Astrocyte of the spinal cord (primary cell): ENCODE measurements at places on chromosomes 7 and 10.

DNA sequence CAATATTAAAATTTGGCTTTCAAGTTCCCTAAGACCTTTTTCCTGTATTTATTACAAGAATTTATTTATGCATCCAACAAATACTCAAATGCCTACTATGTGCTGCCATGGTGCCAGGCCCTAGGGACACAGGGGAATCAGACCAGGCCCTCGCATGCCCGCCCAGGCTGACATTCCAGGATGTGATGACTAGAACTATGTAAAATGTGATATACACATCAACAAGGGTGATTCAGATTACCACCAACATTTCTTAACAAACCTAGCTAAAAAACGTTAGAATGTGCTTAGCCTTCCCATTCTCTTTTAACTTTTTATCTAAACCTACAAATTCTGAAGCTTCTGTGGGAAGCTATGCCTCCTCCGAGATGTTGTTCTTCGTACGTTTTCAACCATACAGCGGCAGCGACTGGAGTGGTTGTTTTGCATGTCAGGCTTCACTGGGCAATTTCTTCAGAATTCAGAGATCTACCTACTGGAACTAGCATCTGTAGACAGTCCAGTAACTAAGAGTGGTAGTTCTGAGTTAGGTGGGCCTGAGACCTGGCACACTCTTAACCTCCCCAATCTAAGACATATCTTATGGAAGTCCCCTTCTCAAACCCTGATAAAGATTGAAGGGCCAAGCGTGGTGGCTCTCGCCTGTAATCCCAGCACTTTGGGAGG, 22.1 kb downstream of the GNA12 start:
- DNase-seq, result peak; percentile 81

GRCh38 chr7:27947586-27948278, 207.8 kb downstream of the TAX1BP1 start:
- peak; percentile 17 for DNase-seq

GRCh38 chr7:22150221-22150620, 204.5 kb upstream of the CDCA7L start:
- peak; percentile 56 for DNase-seq

- no peak for DNase-seq
Observed at GRCh38 chr7:69336976-69337375, 261.3 kb upstream of the AUTS2 start.

DNA sequence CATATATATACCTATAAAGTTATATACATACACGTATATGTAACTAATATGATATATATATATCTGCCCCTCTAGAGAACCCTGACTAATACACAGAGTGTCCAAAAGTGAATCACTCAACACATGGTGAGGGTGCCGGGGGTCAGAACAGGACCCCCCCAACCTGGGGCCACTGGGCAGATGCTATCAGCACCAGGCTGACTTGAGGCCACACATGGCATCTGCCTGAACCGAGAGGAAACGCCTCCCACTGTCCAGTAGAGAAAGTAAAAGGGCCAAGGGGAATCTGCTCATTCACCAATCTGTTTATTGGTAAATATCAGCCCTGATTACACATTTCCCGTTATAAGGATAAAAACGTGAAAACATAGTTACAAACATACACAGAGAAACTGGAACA, 218.3 kb downstream of the PTPRN2 start:
- DNase-seq, result no peak

DNA sequence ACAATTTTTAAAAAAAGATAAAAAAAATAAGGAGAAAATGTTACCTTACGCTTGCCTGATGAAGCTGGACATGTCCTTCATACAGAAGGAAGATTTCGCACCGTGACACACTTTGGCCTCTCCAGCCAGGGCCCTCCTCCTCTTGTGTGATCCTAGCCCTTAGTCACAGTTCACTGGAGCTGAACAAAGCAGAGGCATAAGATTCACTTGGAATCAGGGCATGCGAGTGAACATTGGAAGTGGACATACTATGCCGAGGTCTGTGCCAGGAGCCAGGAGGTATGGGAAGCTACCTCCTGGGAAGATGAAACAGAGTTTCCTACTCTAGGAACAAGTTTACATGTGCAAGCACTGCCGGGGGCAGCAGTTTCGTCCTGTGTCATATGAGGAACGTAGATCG, 91.5 kb downstream of the XPNPEP1 start:
- no peak for DNase-seq

- DNase-seq, result peak; percentile 71
Observed at GRCh38 chr10:35194906-35195305, 68.3 kb downstream of the CREM start.

DNA sequence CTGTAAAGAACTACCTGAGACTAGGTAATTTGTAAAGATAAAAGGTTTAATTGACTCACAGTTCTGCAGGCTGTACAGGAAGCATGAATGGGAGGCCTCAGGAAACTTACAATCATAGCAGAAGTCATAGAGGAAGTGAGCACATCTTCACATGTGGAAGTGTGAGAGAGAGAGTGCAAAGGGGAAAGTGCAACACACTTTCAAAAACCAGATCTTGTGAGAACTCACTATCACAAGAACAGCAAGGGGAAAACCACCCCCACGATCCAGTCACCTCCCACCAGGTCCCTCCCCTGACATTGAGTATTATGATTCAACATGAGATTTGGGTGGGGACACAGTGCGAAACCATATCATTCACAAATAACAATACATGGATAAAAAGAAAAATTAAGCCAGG, 24.5 kb downstream of the AVL9 start:
- DNase-seq, result no peak

- peak; percentile 88 for DNase-seq
Observed at GRCh38 chr10:119414081-119414611, 128.4 kb downstream of the RGS10 start.

GRCh38 chr7:142554560-142555532, 194.4 kb upstream of the PRSS1 start:
- no peak for DNase-seq

- no peak for DNase-seq
Observed at GRCh38 chr7:95035295-95035694, 127.9 kb downstream of the PPP1R9A start.

GRCh38 chr7:102106625-102107024, 180.0 kb upstream of the SH2B2 start:
- no peak for DNase-seq

GRCh38 chr7:6317797-6318438, 45.5 kb upstream of the CYTH3 start:
- peak; percentile 62 for DNase-seq

- DNase-seq, result no peak
Observed at GRCh38 chr10:101629837-101630632, 41.9 kb downstream of the DPCD start.

- no peak for DNase-seq
Observed at GRCh38 chr7:101940830-101941229, 123.4 kb downstream of the CUX1 start.

DNA sequence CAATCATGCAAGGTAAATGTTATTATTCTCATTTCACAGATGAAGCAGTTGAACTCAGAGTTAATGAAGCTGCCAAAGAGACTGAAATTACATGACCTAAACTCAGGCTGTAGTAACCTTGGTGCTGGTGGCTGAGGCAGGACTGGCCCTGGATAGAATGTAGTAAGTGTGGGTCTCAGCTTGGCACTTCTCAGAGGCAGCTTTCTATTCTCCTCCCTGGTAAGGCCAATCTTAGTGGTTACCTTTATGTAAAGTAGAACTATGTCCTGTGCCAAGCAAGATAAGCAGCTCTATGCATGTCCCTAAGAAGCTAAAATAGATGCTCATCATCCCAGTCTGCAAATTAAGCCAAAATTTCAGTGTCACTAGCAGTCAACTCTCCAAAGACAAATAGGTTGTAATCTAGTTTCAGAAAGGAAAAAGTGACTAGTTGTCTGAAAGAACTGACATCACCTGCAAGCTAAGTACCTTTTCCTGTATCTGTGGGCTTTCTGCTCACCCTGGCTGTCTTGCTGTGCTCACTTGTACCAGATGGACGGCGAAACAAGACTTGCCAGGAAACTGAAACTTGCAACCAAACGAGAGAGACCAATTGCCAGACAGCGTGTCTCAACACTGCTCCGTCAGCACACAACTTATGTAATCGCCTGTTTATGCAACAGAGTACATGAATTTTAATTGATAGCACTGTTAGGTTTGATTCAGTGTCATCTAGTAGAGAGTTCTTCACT, 43.7 kb downstream of the CH25H start:
- DNase-seq, result no peak
